ENCODE measurements at places on chromosomes 2 and 18.

DNA sequence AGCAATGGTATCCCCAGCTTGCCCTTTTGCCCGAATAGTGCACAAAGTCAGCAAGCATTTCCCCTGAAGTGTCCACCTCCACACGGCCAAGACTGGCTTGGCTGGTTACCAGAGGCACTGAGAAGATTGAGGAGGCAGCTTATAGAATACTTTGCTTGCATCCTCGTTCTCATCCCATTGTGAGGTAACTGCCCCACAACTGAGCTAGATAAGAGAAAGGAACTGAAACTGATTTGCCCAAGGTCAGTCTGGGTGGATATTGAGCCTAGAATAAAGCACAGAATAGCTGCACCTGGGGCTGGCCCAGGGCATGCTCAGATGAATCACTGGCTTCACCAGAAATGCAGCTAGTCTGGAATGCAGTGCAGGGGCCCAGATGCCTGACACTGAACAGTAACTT lies 32.7 kb upstream of the MAP4K3 start:
- DNase-seq: no peak

DNA sequence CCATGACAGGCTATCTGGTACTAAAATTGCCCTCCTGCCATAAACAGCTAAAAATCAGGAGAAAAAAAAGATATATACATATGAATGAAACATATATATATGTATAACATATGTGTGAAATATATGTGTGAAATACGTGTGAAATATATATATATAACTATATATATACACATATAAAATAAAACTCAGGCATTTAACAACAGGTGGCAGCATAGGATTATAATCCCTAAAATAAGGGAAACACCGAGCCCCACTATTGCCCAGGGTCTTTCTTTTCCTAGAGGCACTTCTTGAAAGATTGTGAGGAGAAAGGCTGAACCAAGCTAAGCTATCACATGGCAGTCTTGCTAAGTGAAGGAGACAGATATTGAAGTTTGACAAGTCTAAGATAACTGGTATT lies 65.9 kb upstream of the CYTIP start:
- no peak for DNase-seq

- no peak for DNase-seq
These were observed 56.2 kb upstream of the LYPD6B start for GRCh38 chr2:148982282-148982681.

DNA sequence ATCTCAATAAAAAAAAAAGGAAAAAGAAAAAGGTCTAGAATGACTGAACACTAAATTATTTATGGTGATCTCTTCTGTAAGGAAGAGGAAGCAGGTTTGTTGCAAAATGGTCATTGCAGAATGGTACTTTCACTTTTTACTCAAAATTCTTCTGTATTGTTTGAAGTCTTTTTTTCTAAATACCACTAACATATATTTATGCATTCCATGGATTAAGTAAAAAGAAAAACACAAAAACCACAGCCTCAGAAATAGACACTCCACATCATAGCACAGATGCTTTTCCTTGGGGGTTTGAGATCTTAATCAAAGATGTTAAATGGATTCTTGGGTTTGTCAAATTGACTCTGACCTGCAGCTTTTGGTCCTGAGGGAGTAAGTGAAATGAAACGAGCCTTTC lies 47.4 kb downstream of the RHOB start:
- DNase-seq: no peak

DNA sequence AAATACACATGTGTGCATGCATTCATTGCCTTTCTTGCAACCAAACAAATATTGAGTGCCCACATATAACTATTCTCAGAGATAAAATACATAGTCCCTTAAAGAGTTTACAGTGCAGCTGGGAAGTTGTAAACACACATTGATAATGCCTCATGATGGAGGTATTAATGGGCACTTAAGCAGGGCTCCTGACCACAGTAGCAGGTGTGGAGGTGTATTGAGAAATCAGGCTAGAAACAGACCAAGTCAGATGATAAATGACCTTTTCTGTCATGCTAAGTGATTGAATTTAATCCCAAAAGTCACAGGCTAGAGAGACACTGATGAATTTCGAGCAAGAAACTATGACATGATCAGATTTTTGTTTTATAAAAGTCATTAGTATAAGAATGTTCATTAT lies 157.7 kb downstream of the ZNF385B start:
- no peak for DNase-seq

- no peak for DNase-seq
These were observed 10.6 kb upstream of the C2orf74 start for GRCh38 chr2:61151436-61151835.
